ENCODE measurements at places on chromosomes 2 and 18.
A peak's percentile ranks its signal among the peaks of the same experiment; 100 is the strongest.

- no peak for DNase-seq
Measured at GRCh38 chr2:68885074-68885810, 14.0 kb upstream of the BMP10 start.

- no peak for DNase-seq
Measured at GRCh38 chr18:49590608-49591007, 28.8 kb downstream of the LIPG start.

- no peak for DNase-seq
Measured at GRCh38 chr18:43578706-43579105, 301.4 kb upstream of the SYT4 start.

- DNase-seq, result no peak
Measured at GRCh38 chr2:42048299-42049220, 739 bp downstream of the PKDCC start.

- DNase-seq, result no peak
Measured at GRCh38 chr2:7027411-7027810, 110.2 kb downstream of the RNF144A start.

DNA sequence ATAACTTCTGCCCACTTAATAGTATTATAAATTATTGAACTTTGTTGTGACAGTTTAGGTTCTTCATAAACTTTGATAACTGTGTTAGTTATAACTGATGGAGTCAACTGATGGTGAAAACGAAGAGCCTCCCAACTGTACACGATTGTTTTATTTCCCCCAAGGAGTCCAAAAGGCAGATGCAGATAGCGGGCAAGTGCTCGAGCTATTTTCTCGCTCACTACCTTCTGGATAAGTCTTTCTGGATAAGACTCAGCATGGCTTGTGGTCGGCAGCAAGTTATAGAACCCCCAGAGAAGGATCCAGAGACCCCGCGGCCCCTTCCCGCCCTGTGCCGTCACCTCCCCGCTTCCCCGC, 517 bp downstream of the GCFC2 start:
- no peak for DNase-seq

DNA sequence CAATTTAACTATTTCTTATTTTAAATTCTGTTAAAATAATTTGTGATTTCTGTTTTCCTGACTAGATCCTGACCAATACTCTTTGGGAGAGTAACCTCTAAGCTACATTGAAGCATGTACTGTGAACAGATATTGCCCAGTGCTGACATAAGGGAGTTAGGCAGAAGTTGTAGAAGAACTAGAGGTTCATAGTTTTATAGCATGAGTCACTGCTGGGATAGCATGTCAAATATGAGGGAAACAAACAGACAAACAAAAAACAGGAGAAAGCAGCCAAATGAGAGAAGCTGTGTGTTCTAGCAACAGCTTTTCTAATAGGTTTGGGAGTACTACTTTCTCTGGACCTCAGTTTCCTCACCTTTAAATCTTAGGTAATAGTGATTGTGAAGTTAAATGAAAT, 72.4 kb downstream of the CERS6 start:
- DNase-seq, result no peak

DNA sequence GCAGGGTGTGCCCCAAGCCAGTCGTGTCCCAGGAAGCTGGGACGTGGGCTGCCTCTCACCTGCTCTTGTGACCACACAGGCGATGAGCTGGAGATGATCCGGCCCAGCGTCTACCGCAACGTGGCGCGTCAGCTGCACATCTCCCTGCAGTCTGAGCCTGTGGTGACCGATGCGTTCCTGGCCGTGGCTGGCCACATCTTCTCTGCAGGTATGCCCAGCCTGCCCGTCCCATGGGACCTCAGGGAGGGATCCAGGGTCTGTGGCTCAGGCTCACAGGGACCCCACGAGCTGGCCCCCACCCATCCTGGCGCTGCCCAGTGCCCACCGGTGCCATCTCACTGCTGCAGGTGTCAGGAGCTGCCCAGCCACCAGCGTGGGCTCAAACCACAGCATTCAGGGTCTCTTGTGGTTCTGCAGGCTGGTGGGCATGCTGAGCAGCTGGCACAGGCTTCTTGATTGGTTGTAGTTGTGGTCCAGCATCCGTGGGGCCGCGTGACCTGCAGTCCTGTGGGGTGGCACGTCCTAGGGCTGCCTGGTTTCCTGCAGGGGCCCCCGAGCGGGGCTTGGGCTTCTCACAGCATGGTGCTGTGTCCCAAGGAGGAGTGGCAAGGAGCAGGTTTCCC, 3.8 kb downstream of the BOK start:
- DNase-seq, result no peak

GRCh38 chr2:236352761-236353593, 88.8 kb upstream of the ASB18 start:
- peak; percentile 33 for DNase-seq

DNA sequence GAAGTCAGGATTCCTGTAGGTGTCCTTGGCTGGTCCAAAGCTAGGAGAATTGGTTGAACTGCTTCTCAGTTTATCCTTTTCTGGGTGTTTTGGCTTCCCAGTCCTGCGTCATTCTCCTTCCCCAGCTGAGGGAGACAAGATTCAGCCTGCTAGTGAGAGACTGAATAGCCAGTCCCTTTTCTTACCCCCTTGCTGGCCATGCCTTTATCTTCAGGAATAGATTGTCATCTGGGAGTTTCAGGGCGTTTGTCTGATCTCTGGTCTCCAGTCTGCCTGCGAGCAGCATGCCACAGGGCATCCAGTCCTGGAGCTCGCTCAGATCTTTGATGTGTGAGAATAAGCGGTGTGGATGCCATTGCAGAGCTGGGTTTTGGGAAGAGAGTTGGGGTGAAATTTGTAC, 5.8 kb downstream of the MYO1B start:
- no peak for DNase-seq

DNA sequence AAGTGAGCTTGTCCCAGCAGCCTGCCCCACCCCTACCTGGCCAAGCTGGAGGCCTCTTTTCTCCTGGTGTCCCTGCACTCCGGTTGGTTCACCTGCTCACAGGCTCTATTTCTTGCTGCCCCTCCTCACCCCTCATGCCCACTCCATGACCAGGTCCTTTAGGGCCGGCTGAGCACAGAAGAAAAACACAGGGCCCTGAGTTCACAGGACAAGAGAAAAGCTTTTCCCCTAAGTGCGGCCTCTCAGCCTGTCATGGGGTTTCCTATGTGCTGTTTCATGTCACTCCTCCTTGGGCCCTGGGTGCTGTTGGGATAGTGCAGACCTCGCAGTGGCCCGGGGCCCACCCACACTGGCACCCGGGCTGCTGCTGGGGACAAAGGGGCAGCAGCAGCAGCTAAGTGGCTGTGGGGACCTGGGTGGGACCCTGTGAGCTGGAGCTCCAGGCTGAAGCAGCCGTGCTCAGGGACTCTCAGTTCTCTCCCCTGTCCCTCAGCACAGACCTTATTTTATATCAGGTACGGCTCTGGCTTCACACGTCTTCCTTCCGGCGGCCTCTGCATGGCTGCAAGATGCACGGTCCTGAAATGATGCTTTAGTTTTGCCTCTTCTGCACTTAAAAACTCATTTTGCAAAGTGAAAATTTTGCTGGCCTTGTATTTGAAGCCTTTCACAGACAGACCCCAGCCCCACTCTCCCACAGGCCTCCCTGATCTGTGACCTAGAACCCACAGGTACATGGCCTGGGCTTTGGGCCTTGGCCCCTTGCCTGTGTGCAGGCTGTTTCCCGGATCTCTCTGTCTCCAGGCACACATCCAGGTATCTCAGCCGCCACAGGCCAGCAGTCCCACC, 71.8 kb downstream of the SH3RF3 start:
- DNase-seq, result no peak

DNA sequence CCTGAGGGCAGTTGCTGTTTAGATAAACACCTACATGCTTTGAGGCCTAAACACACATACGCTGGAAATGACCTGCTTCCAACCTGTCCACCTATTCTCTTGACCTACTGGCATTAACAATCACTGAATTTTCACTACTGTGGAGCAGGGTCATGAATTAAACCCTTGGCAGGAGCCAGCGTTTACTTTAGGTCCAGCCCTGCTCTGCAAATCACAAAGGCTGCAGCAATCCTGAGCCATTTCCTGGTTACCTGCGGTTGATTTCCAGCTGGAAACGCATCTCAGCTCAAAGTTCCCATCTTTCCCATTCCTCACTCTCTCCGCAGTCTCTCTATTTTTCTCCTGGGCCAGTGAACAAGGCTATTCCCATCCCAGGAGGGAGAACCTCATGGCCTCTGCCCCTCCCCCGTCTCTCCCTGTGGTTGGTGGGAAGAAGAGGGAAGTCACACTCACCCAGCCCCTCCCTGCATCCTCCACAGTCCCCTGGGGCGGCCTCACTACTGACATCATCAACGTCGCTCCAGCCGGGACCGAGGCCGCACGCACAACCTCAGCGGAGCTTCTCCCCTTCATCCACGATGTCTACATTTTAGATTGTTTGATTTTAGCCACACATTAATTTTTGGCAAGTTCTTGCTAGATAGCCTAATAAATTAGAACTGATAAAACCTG, 84.5 kb upstream of the SNTG2 start:
- no peak for DNase-seq

DNA sequence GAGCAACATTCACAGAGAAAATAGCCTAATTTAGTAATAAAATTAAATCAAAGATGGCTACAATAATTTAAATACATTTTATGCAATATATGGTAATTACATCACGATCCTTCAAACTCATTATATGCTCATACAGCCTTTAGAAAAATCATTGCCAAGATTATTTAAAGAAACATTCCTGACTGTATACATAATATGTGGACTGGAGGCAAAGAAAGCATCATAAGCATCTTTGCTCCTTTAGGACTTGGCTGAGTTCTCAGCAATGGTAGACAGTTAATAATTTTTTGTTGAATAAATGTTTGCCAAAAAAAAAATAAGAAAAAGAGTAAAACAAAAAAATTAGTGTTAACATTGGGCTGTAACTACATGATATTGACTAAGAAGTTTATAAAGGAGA, 26.9 kb downstream of the NCKAP5 start:
- DNase-seq, result no peak

GRCh38 chr2:205324355-205324754, 357.9 kb upstream of the NRP2 start:
- DNase-seq, result no peak

GRCh38 chr2:150619607-150620330, 132.3 kb upstream of the RND3 start:
- DNase-seq, result no peak

DNA sequence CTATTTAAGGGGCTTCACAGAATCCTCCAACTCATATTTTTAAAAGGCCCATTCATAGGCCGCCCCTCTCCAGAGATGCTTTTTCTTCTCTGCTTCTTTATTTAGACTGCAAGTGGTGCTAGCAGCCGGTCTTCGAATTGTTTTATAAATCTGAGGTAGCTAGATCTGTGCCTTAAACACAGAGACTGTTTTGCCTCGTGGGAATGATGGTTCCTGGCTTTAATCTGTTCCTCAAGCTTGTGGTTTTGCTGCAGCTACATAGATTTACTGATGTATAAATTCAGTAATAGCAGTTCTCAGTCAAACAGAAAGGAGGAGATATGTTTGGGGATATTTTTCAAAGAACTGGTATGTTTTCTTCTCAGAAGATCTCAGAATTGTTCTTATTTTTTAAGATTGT, 45.3 kb downstream of the TNFRSF11A start:
- no peak for DNase-seq

GRCh38 chr2:147644491-147644890, 200.3 kb upstream of the ACVR2A start:
- DNase-seq, result no peak

GRCh38 chr18:76823587-76824011, 1.2 kb downstream of the ZNF236 start:
- peak; percentile 19 for DNase-seq

Data from activated CD8-positive, alpha-beta memory T cell treated with anti-CD3 and anti-CD28 coated beads, Interleukin-2, amount 50 U/mL, for 4 hours (primary cell).